ENCODE measurements at places on chromosomes 1 and 21. TPM values are rescaled to one million over a fixed set of nuclear protein-coding genes. Genes with fewer than 3 reads are reported as not detected.

The MMEL1 gene
- 1.4 TPM for total RNA-seq

GRCh38 chr1:51203121-51203873 is 32.8 kb upstream of the RNF11 start:
- no peak for DNase-seq

DNA sequence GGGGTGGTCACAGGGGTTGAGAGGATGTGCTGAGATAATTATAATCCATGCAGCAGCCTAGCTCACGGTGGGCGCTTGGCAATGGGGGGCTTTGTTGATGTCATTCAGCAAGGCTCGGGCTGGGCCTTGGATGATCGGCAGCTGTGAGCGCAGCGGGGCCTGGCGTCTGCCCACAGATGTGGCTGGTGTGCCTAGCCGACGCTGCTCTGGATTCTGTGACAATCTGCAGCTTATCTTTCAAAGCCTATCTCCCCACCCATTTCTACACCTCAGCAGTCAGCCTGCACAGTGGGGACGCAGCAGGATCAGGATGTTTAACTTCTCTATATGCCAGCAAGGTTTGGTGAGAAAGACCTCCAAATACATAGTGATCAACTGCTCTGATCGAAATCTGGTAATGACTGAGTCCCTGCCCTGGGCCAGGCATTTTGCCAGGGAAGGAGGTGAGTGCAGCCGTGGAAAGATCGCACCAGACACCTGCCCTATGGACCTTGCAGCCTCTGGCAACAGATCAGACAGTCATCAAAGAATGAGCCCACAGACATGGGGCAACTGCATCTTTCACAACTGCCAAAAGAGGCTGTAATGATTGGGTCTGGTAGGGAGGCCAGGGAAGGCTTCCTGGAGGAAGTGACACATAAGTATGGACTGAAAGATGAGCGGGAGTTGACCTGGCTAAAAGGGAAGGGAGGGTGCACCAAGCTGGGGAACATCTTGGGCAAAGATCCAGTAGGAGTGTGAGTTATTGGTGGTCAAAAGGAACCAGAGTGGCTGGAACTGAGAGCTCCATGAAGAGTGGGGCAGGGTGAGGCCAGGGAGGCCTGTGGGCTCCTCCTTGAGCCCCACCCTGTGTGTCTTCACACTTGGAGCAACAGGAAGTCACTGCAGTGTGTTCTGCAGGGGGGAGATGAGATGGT is 35.3 kb downstream of the EPHB2 start:
- no peak for DNase-seq

GRCh38 chr1:8665833-8666232 is 151.6 kb downstream of the RERE start:
- no peak for DNase-seq

DNA sequence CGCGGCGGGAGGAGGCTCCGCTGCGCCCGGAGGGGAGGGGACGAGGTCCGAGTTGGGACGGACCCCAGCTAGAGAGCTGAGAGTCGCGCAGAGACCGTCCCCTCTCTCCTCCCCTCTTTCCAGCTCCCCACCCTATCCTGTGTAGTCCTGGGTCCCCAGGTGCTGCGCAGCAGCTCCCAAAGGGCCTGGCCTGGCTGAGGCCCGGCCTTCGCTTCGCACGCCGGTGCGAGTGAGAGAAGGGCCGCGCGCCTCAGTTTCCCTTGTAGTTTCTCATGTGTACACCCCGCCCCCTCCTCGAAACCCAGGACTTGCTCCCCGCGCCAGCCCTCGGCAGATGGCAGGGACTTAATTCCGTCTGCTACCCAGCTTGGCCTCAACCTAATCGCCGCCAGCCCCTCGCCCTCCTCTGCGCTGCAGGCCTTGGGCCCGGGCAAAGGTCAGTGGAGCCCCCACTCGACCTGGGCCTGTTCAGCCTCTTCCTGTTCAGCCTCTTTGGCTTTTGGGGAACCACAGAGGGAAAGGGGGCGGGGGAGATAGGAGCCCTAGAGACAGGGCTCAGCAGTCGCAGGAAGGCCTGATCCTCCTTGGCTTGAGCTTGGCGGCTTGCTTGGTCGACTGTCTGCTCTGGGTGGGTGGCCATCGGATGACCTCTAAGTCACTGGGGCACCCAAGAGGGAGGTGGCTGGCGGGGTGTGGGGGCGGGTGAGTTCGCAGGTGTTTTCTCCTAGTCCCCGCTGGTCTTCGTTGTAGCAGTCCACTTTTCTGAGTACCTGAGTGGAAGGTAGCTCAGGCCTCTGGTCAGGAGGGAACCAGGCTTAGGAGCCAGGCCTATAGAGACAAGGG is 1.0 kb downstream of the ZNF687 start:
- DNase-seq = peak; percentile 57

GRCh38 chr1:58116284-58116683 is 430.2 kb downstream of the OMA1 start:
- no peak for DNase-seq

GRCh38 chr1:87392248-87393192 is 63.8 kb downstream of the LMO4 start:
- DNase-seq = no peak

DNA sequence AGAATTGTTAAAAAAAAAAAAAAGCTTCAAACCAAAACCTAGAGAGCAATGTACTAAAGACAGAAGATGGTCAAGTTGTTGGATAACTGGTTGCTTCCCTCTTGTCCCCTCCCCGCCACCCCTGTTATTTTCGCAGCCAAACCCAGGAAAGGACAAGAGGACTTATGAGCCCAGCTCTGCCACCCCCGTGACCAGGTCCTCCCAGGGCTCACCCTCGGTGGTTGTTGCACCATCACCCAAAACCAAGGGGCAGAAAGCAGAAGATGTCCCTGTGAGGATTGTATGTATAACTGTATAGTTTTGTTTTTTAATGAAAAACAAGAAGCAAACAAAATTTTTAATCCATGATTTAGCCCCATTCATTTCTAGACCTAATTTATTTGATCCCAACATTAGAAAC is 69.4 kb downstream of the VPS26C start:
- no peak for DNase-seq

The TMEM79 gene
- total RNA-seq = 1.1 TPM

GRCh38 chr21:36690628-36691554 is 8.0 kb upstream of the SIM2 start:
- no peak for DNase-seq

DNA sequence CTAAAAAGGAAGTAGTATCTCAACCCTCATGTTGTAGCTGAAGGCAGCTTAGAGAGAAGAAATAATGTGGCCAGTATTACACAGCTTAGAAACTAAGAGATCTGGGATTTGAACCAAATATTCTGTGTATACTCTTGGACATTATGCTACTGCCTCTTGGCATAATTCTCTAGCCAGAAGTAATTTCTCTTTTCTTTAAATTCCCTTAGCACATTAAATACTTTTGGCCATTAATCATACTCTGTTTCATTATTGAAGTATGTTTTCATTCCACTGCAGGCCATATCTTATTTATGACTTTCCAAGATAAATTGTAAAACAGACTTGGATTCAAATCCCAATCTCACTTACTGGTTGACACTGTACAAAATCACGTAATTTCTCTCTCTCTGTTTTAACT is 181.3 kb upstream of the SPAG17 start:
- no peak for DNase-seq

GRCh38 chr1:219385787-219386427 is 212.2 kb downstream of the LYPLAL1 start:
- DNase-seq = peak; percentile 29

- no peak for DNase-seq
Measured at GRCh38 chr1:205533748-205534443, 29.4 kb downstream of the CDK18 start.

The CFAP126 gene
- total RNA-seq = not detected

- no peak for DNase-seq
Measured at GRCh38 chr1:109338608-109339007, 31.8 kb upstream of the MYBPHL start.

The HRNR gene
- not detected for total RNA-seq

The C1orf226 gene
- not detected for total RNA-seq

The SPRR2D gene
- total RNA-seq = not detected

GRCh38 chr1:10863886-10864285 is 67.4 kb upstream of the CASZ1 start:
- DNase-seq = no peak

DNA sequence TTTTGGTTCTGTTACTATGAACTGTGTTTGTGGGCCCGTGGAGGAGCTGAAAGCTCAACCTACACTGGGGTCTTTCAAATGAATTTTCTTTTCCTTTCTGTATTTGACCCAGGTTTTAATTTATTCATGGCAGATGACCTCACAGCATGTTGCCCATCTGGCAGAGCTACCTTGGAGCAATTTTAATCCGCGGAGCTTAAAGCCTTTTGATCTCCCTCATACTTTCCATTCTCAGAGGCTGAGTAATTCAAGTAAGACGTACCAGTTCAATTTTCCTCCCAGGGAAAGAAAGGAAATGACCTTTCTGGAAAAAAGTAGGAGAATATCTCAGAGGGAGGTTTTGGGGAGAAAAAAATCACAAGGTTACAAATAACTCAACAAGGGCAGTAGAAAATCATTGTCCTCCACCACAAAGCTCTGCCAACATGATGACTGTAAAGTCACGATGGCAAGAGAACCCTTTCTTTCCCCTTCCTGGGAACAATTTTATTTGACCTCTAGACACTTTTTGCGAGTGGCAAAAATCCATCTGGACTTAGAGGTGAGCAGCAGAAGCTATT is 21.6 kb upstream of the PCP4 start:
- no peak for DNase-seq

The ASPM gene
- 0.30 TPM for total RNA-seq

The SYCP1 gene
- total RNA-seq = not detected

The KRTAP19-3 gene
- total RNA-seq = not detected

The PCSK9 gene
- total RNA-seq = not detected

The SLC45A3 gene
- total RNA-seq = not detected

The UMODL1 gene
- 0.50 TPM for total RNA-seq

DNA sequence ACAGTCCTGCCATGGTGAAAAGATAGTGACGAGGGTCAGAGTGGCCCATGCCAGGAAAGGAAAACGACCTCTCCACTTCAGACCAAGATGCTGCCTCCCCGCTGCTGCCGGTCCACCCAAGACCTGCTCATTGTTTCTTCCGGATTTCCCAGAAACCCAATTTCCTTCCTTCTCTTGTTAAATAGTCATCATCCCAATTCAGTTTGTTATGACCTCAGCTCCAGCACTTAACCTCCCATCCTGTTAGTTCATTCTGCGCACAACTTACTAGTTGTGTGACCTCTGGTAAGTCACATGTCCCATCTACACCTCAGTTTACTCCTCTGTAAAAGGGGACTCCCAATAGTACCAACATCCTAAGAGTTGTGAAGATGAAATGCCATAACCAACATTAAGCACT is 29.9 kb upstream of the PPP1R15B start:
- no peak for DNase-seq

The ALX3 gene
- total RNA-seq = not detected

DNA sequence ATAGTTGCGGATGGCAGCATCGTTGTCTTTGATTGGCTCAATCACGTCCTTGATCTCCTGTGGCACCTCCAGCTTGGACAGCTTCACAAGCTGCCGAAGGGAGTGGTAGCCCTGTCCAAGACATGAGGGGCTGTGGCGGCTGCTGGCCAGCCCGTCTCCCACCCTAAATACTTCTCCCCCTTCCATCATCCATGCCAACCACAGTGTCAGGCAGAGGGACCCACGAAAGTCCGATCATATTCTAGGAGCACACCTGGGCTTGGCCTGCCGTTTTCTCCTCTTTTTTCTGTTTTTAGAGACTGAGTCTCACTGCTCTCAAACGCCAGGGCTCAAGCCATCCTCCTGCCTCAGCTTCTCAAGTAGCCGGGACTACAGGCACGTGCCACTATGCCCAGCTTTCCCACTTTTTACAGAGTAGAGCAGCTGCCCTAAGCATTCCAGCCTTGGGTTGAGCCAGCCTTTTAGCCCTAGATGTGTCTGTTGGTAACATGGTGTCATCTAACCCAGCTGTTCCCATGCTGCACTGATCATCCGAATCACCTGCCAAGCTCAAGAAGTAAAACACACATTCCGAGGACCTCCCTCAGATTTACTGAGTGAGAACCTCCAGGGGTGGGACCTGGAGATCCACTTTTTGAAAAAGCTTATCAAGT is 10.4 kb downstream of the MTHFR start:
- no peak for DNase-seq

- DNase-seq = no peak
Measured at GRCh38 chr21:19508844-19509243, 1105.3 kb upstream of the TMPRSS15 start.

- DNase-seq = no peak
Measured at GRCh38 chr1:43253173-43253572, 16.6 kb upstream of the TMEM125 start.

The RORC gene
- 4.8 TPM for total RNA-seq

DNA sequence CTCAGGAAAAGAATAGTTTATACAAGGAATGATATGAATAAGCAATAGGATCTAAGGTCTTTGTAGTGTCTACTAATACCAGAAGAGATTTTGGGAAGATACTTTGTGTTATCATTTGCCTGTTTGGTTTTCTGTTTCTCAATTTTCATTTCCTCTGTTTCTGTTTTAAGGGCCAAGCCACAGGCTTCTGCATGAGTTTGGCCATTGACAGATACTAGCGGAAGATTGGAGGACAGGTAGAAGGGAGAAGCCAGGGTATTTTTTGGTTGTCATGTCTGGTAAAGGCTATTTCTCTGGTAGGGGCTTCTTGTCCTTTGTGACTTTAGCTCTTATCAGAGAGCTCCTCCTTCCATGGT is 51.4 kb downstream of the HS2ST1 start:
- DNase-seq = no peak

DNA sequence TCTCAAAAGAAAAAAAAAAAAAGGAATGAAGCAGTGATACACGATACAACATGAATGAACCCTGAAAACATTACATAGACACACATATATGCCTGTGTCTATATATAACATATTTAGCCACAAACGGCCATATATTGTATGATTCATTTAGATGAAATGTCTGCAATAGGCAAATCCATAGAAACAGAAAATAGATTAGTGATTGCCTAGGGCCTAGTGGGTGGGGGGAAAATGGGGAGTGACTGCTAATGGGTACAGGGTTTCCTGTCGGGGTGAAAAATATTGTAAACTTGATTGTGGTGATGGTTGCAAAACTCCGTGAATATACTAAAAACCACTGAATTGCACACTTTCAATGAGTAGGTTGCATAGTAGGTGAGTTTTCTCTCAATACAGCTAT is 6.0 kb upstream of the H6PD start:
- no peak for DNase-seq

DNA sequence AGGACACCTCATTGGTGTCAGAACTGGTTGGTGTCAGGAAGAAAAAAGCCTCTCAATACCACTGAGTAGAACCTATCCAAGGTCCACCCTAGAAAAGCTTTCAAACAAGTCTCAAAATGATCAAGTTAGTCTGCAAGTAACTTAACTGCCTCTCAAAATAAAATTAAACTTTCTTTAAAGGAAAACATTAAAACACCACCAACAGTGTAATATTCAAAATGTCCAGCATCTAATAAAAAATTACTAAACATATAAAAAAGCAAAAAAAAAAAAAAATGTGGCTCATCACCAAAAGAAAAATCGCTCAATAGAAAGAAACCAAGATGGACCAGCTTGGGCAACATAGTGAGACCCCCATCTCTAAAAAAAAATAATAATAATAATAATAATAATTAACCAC is 18.7 kb upstream of the OLFML2B start:
- no peak for DNase-seq

GRCh38 chr1:11784993-11785769 is 20.6 kb downstream of the MTHFR start:
- no peak for DNase-seq
